ENCODE measurements at places on chromosomes 2 and 18.

DNA sequence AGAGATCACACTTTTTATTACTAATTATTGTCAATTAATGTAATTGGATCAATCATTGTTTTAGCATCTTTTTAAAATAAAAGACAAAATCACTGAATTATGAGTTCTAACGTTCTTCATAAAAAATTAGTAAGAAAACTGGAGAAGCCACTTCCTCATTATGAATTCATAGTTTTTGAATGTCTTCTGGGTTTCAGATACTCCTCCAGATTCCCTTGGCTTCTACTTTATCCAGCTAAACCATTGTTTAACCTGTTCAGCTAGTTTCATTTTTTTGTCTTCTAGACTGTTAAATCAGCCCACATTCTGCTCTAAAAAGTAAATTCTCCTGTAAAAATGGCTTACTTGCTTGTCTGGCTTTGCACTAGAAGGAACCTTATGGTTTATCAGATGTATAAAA is 753.4 kb upstream of the ACVR2A start:
- DNase-seq, result no peak

GRCh38 chr2:176924909-176925534 is 287.6 kb upstream of the HNRNPA3 start:
- no peak for DNase-seq

GRCh38 chr2:95238131-95238530 is 30.8 kb downstream of the ZNF892 start:
- DNase-seq, result no peak

- DNase-seq, result no peak
Observed at GRCh38 chr2:120403261-120403660, 57.3 kb downstream of the INHBB start.

DNA sequence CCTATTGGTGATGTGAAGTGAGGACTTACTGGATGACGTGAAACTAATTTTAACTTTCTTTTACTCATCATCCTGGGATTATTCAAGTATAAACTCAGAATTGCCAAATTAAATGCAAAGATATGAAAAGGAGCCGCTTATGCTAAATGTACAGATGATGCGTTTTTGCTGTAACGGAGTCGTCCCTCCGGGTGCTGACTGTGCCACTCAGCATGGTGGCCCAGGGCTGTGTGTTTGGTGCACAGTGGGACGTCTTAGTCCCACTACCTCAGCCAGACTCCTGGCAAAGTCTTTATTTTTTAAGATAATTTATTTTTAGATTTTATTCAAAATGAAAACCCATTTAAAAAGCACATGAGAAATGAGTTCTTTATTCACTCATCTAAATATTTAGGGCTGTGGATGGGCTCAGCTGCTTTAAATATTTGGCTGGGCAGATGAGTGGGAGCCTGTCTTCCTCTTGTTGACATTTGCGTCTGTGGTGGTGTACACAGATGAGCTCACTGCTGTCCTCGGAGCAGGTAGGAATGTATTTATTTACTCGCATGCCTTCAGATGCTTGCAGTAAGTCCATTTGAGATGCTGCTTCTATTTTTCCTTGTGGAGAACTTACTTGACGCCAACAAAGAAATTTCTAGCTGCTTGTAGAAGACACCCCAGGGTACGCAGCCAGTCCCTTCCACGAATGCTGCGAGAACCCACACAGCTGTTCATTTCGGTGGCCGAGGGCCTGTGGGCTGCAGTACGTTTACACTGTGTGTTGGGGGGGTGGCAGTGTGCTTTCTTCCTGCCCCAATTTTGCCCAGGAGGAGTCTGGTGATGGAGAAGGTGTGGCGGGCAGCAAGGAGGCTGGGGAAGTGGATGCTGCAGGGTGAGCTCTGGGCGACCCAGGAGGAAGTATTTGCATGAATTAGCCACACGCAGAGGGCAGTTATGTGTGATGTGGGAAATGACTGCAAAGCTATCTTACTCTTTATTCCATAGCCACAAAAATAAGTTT is 105.0 kb downstream of the AGAP1 start:
- no peak for DNase-seq

GRCh38 chr2:113116100-113116958 is 11.1 kb upstream of the IL1RN start:
- no peak for DNase-seq

DNA sequence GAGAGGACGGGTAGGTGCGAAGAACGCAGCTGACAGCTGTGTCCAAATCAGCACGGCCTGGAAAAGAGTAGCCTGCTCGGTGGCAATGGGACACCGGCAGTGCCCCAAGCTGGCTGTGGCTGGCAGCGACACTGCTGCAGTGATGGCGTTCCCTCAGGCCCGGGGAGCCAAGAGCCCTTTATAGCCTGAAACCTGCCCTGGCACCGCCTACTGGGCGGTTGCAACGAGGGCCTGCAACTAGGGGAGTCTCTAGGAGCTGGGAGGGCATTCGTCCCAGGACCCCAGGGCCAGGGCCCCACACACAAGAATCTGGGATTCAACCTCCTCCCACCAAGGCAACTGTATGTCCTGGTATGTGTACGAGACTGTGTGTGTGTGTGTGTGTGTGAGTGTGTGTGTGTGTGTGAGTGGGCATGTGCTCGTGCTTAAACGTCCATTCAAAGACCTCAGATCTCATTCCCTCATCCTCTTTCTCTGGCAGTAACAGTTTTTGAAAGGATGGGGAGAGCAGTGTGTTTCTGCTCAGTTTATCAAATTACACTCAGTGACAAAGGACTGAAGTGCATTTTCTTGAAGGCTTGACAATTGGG is 6.8 kb upstream of the CYP26B1 start:
- no peak for DNase-seq

DNA sequence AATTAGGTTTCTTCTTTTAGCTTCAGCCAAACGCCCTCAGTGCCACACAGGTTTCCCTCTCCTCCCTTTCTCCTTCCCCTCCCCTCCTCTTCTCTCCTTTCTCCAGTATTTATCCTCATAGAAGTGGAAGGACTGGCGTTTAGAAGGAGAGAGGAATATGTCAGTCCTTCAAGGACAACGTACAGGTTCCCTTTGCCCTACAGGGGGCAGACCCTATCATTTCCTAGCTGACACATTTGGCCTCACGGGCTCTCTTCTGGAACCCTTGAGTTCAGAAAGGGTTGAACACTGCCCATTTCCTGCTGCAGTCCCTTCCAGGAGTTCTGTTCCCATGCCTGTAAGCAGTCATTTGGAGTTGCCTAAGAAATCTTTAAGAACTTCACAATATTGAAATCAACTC is 46.1 kb downstream of the CDCA7 start:
- DNase-seq, result no peak

DNA sequence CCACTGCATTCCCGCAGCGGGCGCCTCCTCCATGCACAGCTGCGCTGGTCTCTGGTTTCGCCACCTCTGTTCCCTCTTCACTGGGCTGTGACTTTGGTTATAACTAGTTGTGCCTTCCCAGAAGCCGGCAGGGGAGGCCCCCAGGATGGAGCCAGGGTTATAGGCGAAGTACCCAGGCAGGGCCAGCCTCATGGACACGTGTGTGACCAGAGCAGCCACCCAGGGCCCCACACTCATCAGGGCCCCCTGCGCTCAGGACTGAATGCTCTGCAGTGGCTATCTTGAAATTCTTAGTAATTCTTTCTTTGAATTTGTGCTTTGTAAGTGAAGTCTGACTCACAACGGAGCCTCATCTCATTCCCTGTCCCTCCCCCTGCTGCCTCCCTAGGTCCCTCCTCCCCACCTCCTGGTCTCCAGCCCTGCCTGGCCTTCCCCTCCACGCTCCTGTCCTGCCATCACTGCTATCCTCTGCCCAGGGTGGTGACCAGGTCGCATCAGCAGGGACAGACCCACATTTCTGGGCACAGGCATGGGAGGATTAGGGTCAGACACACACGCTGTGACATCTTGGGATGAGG is 38.1 kb upstream of the LBH start:
- no peak for DNase-seq

GRCh38 chr2:85750587-85751575 is 2.9 kb upstream of the ATOH8 start:
- no peak for DNase-seq

GRCh38 chr2:158745067-158745865 is 49.9 kb upstream of the DAPL1 start:
- no peak for DNase-seq

- DNase-seq, result no peak
Observed at GRCh38 chr2:96898641-96899412, 28.9 kb upstream of the SEMA4C start.

- DNase-seq, result no peak
Observed at GRCh38 chr2:81266106-81266505, 961.6 kb upstream of the LRRTM1 start.

- no peak for DNase-seq
Observed at GRCh38 chr18:22412176-22412911, 5.4 kb downstream of the CTAGE1 start.

GRCh38 chr2:156675896-156676295 is 239.7 kb downstream of the GPD2 start:
- DNase-seq, result no peak

- no peak for DNase-seq
Observed at GRCh38 chr2:79935771-79936657, 368.5 kb downstream of the LRRTM1 start.

DNA sequence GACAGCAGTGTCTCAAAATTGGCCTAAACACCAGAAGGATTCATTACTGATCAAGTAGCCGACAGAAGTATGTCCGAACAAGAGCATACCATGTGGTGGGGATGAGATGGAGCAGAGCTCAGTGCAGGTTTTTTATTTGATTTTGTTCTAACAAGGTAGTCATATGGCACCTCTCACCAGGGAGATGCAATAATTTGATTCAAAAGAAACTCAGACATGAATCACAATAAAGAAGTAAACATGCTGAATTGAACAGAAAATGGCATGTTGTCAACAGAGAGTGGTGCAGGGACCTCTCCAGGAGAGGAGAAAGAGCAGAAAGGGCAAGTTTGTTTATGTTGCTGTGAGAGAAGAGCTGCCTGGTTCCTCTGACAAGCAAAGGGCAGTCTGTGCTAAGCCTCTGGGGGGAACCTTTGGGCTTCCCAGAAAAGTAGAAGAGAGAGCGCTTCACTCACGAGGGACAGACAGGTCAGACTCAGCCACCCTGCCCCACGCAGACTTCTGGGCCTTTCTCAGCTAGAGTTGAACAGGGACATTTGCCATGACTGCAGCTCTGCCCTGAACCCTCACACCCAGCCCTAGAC is 351.3 kb upstream of the RAB12 start:
- DNase-seq, result no peak

DNA sequence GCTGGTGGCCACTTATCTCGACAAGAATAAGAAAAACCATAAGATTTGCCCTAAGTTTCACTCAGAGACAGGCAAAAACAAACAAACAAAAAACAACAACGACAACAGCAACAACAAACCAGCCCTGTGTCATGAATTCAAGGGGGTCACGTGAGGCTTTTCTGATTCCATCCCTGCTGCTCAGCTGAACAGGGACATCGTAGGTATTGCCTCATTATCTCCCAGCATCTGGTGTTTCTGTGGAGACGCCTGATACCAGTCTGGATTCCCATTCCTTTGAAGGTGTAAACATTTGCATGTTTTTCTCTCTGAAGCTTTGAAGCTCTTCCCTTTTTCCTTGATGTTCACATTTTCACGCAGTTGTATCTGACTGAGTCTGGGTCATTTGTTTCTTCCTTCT is 117.4 kb downstream of the KCNF1 start:
- no peak for DNase-seq

- DNase-seq, result no peak
Observed at GRCh38 chr2:29950481-29950880, 29.1 kb upstream of the ALK start.

DNA sequence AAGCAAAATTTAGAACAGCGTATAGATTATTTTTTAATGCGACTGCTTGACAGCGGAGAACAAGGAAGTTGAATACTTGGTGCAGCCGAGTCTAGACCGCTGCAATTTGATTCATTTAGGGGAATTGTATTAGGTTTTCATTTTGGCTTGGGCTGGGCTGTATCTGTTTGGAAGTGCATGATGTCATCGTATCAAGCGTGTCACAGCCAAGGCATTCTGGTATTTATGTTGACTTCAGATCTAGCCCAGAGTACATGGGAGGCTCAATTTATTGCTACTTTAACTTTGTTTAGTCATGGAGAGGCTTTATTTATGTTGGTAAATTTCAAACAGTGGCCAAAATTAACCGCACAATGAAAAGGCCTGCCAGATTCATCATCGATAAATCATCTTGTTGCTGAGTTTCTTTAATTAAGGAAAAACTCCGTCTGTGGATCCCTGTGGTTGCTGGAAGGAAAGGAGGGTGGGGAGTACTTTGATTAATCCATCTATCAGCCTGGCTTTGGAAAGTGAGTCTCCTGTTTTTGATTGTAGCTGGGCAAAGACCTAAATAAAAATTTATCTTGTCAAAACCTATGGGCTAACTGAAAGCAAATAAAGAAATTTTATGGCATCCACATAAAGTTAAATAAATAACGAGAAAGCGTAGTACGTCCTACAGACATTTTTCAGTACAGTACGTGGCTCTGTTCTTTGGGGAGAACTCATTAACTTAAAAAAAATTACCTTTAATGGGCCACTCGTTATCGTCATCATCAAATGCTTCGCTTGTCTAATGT is 230.4 kb upstream of the SPRED2 start:
- no peak for DNase-seq

DNA sequence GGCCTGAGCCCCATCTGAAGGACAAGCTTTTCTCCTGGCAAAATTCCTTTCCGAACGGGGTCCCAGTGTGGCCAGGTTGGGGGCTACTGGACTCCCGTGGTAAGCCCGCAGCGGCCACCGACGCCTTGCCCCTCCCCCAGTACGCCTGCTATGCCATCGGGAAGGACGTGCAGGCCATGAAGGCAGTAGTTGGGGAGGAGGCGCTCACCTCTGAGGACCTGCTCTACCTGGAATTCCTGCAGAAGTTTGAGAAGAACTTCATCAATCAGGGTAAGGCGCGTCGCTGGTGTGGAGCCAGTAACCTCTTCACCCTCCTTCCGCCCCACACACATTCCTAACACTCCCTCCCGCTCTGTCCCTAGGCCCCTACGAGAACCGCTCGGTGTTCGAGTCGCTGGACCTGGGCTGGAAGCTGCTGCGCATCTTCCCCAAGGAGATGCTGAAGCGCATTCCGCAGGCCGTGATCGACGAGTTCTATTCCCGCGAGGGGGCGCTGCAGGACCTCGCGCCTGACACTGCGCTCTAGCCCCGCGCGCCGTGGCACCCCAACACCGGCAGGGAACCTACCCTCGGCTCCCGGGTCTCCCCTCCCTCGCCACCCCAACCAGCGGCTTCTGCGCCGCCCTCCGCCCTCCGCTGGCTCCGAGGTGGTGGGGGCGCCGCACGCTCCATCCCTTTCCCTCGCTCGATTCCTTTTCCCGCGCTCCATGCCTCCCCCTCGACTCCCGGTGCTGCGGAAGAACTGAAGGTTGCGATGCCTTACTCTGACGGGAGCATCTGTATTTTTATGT is 13.6 kb upstream of the ANKRD53 start:
- no peak for DNase-seq

DNA sequence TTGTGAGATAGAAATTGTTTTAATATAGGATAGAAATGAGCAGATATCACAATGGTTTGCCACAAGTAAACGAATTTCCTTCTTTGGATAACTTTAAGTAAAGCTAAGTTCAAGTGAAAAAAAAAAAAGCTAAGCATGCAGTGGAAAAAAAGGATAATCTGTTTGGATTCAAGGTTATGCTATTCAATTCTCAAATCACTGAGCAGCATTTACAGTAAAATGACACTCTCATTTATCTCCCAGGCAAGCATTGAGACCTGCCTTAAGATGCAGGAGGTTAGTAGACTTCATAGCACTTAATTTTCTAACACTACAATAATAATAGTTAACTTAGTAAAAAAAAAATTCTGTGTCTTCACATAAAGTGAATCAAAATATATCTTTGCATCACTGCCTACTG is 351.3 kb downstream of the NRXN1 start:
- DNase-seq, result no peak
